ENCODE measurements at places on chromosomes 7 and 10. TPM values are rescaled to one million over a fixed set of nuclear protein-coding genes. Genes with fewer than 3 reads are reported as not detected.

The RBM33 gene
- 90.4 TPM for total RNA-seq

- no peak for DNase-seq
Measured at GRCh38 chr10:74651565-74651964, 174.8 kb upstream of the KAT6B start.

DNA sequence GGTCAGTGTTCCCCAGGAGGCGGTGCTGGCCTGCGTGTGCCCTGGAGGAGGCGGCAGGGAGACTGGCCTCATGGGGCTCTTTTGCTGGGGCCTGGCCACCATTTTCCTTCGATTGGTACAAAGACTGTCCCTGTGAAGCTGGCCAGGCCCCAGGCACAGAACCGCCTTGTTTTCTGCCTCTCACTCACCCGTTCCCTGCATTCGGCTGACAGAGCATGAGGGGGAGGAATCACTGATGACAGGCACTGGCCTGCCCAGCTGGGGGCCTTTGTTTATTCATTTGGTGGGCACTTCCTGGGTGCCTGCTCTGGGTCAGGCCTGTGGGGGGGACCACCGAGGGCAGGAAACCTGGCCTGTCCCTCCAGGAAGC is 139.2 kb downstream of the FAM53B start:
- no peak for DNase-seq

- no peak for DNase-seq
Measured at GRCh38 chr7:77288676-77289320, 89.2 kb upstream of the FGL2 start.

- DNase-seq = no peak
Measured at GRCh38 chr7:44693641-44694313, 54.9 kb upstream of the ZMIZ2 start.
